ENCODE measurements at places on chromosomes 2 and 18.

- no peak for DNase-seq
Observed at GRCh38 chr2:238496756-238497609, 70.3 kb downstream of the ASB1 start.

DNA sequence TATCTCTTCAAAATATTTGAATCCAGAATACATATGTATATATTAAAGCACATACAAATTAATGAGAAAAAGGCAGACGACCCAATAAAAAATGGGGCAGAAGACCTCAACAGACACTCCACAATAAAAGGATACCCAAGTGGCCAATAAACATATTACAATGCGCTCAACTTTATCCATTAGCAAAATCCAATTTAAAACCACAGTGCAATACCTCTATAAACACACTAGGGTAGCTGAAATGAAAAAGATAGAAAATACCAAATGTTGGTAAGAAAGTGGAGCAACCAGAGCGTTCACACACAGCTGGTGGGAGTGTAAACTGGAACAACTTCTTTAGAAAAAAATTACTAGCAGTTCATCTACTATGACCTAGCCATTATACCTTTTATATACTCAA lies 75.3 kb downstream of the CCDC148 start:
- no peak for DNase-seq

DNA sequence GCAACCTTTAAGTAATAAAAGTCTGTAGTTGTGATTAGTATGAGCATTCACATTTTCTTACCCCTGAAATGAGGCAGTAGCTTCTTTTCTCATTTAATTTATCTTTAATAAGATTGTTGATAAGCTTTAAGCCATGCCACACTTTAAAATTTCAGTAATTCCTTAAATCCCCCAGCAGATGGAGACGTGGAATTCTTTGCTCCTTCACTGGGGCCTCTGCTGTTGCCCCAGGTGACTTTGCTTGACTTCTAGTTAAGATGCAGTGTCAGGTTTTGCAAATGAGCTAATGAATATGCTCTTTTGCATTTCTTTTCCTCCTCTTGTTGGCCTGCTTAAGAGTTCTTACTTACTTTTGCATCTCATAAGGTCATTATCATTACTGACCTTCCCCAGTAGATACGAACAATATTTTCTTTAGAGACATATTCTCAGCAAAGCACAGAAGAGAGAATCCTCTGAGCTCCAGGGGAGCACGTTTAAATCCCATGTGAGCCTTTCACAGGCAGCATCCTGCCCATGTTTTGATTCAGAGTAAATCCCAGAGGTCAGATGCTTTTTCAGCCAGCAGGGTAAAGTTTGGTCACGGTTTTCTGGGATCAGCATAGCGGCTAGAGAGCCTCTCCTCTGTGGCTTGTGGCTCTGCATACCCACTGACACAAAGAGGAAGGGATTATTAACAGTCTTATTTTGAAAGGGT lies 222.9 kb downstream of the PTPRM start:
- DNase-seq: no peak

DNA sequence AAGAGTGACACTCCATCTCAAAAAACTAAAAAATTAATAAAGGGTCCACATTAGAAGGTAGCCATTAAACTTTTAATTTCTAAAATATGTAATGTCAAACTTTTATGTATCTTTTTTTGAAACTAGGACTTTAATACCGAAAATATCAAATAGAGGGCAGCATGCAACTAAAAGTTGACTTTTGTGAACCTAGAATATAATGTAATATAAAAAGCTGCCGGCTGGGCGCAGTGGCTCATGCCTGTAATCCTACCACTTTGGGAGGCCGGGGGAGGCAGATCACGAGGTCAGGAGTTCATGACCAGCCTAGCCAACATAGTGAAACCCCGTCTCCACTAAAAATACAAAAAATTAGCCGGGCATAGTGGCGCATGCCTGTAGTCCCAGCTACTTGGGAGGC lies 62.8 kb downstream of the INO80D start:
- DNase-seq: no peak

DNA sequence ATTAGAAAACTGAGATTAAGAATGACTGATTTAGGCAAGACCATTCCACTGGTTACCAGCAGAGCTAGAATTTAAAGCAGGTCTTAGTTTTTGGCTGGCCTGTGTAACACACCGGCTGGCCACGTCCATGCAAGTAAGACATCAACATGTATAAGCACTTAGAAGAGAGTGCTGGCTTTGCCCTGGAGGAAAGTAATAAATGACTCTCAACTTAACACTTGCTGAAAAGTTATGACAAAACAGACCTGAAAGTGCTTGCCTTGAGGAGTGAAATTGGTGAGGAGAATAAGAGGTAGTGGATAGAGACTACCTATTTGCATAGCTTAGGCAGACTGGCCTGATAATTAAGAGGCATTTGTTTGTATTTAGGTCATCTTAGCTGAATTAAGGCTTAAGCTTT lies 165.7 kb upstream of the KCNJ3 start:
- DNase-seq: no peak

DNA sequence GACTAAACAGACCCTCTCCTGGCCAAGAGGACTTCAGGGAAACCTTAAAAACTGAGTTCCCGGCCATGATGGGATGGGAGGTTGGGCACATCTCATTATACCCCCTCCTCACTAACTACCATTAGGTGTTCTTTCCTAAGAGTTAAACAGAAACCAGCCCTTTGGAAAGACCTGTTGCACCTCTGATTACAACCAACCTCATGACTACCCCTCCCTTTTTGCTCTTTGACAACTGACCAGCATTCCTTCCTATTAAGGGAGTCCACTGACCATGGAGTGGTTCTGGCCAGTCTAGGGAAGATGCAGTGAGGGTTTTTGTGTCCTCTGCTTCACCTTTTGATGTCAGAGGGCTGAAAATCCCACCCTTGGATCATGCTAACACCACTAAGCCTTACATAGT lies 44.5 kb upstream of the FRZB start:
- DNase-seq: no peak

DNA sequence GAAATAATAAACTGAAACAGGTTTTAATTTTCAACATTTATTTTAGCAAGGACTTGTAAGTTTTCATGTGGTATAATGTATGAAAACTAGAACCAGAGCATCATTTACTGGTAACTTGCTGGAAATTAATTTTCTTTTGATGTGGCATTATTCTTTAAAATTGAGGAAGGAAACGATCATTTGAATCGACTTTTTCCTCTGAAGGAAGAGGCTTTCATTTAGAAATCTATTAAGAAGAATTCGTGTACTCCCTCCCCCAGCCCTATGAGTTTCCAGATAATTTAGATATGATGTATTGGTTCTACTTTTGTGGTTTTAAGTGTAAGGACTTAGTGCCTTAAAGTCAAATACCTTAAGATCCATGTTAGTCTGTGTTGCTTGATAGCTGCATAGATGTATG lies 2.5 kb downstream of the BABAM2 start:
- DNase-seq: no peak

DNA sequence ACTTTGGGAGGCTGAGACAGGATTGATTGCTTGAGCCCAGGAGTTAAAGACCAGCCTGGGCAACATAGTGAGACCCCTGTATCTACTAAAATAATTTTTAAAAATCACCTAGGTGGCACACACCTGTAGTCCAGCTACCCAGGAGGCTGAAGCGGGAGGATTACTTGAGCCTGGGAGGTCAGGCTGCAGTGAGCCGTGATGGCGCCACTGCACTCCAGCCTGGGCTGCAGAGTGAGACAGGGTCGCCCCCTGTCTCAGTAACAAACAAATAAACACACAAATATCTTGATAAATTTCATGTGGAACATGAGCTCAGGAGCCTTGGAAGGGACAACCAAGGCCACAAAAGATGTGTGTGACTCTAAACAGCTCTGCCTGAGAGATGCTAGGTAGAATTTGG lies 11.7 kb upstream of the ANKRD53 start:
- DNase-seq: no peak

- DNase-seq: no peak
Observed at GRCh38 chr2:46703588-46703987, 212.0 kb downstream of the MCFD2 start.

DNA sequence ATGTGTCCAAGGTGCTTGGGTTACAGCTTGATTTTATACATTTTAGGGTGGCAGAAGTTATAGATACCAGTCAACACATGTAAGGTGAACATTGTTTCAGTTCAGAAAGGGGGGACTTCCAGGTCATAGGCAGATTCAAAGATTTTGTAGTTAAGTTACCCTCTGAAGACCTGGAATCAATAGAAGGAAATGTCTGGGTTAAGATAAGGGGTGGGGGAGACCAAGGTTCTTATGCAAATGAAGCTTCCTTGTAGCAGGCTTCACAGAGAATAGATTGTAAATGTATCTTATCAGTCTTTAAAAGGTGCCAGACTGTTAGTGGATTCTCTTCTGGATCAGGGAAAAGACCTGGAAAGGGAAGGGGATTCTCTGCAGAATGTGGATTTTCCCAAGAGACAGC lies 42.4 kb downstream of the BMPR2 start:
- DNase-seq: no peak

GRCh38 chr2:84800194-84800805 lies 80.6 kb downstream of the TRABD2A start:
- DNase-seq: no peak

DNA sequence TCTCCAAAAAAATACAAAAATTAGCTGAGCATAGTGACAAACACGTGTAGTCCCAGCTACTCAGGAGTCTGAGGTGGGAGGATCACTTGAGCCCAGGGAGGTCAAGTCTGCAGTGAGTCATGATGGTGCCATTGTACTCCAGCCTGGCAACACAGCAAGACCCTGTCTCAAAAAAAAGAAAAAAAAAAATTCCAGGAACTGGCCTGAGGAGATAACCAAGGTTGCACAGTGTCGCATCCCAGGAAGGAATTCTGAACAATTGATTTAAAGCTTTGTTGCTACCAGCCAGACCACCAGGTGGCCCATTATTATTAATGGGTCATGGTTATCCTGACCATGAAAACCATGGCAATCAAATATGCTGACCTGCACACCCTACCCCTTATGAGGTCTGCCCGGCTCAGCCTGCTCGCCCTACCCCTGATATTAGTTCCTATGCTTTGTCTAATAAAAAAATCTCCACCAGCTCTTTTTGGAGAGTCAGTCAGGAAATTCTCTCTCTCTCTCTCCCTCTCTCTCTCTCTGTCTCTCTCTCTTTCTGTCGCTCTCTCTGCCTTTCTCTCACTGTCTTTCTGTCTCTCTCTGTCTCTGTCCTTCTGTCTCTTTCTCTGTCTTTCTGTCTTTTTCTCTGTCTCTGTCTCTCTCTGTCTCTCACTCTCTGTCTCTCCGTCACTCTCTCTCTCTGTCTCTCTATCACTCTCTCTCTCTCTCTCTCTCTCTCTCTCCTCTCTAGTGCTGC lies 73.7 kb downstream of the NCAPH start:
- DNase-seq: no peak

DNA sequence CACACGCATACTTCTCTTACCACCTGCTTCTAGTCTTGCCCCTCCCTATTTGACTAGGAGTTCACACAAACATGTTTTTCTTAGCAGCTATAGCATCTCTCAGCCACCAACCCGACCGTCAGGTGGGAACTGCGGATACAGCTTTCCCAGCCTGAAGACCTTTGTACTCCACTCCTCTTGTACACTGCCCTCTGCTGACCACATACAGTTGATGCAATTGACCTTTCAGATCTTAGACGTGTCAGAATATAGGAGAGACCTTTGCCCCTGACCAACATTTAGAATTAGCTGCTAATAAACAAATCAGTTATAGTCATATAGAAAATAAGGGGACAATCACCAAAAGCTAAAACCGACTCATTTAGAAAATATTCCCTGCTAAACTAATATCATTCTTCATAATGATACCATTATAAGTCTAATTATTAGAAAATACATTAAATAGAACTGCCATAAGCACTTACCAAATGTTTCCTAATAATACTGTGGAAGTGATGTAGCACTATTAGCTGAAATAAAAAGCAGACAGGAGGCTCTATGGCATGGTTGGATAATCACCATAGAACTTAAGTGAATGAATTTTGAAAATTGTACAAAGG lies 208.4 kb downstream of the RAD51AP2 start:
- peak; percentile 43 for DNase-seq

DNA sequence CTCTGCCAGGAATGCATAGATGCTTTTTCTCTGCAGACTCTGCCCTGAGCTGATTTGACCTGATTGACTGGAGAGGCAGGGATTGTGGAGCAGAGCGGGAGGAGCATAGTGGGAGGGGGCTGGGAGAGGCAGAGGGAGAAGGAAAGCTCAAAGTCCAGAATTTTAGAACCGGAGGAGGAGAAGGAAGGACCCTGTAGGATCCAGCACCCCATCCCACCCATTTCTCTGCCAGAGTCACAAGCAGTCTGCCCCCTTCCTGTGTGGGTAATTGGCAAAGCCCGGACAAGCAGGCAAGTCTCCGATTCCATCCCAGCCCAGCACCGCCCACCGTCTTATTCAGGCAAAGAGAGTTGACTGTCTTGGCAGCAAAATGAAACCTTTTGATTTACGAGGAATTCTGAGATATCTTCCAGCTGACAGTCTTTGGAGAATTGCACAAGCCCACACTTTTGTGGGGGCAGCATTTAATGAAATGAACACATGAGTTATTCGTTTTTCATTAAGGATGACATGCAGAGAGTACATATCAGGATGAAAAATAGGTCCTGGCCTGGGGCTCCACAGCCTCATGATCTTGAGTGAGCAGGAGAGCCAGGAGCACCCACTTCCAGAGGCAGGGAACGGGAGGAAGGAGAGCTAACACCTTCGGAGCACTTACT lies 103.1 kb downstream of the MCFD2 start:
- DNase-seq: peak; percentile 74

DNA sequence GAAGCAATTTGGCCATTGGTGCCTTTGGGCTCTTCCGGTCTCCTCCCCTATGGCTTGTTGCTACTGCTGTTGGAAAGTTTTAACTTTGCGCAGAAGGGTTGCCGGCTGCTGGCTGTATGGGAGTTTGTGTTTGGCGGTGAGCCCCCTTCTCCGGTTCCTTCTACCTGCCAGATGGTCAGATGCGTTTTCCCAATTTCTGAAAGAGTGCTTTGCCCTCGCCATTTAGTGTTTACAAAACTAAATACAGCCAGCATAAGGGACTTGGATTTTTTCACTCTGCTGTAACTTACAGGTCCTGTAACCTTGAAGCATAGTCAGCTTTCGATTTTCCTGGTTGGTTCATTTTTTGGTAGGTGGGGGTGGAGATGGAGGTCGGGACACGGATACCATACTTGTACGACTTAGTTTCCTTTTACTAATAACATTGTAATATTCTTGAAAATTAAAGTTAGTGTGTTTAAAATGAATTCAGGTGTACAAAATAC lies 604 bp downstream of the COQ10B start:
- DNase-seq: no peak

DNA sequence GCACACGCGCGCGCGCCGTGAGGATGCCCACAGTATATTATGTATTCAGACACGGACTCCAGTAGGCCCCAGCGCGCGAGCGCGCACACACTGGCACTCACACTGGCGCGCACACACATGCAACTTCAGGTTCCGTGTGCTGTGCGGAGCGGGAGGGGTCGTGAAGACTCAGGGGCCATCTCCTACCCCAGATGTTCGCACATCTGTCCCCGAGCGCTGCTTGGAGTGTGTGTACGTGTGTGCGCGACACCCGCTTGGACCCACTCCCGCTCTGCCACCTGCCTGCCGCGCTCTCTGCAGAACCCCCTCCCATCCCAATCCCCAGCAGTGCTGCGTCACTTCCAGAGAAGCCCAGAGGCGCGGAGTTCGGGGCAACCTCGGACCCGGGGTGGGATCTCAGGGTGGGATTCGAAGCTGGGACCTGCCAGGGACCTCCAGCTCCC lies 2.6 kb downstream of the NRP2 start:
- DNase-seq: no peak

GRCh38 chr2:191638802-191639172 lies 39.1 kb upstream of the NABP1 start:
- no peak for DNase-seq
